ENCODE measurements at places on chromosomes 5 and 9.

DNA sequence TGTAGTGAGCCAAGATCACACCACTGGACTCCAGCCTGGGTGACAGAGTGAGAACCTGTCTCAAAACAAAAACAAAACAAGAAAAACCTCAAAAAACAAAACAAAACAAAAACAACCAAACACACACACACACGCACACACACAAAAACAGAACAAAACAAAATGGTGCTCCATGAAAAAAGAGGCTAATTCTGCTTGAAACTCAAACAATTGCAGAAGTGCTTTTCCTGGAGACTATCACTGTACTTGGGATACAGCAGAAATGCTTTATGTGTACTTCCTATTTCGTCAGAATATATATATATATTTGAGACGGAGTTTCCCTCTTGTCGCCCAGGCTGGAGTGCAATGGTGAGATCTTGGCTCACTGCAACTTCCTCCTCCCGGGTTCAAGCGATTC is 49.9 kb upstream of the HSPA9 start:
- DNase-seq = no peak

DNA sequence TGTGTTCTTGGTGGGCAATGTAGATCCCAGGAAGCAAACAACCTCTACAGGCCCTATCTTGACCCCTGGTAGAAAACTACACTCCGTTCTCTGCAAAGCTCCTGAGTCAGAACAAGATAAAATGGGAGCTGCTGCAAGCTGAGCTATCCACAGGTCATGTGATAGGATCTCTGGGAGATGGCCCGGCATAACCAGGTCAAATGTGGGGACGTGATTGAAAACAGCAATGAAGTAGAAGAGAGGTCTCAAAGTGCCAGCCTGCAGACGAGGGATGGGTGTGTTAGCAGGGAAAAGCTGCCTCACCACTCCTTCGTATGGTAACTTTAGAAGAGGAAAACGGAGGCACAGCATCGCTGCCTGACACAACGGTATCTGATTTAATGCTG is 25.0 kb downstream of the NRG2 start:
- no peak for DNase-seq

DNA sequence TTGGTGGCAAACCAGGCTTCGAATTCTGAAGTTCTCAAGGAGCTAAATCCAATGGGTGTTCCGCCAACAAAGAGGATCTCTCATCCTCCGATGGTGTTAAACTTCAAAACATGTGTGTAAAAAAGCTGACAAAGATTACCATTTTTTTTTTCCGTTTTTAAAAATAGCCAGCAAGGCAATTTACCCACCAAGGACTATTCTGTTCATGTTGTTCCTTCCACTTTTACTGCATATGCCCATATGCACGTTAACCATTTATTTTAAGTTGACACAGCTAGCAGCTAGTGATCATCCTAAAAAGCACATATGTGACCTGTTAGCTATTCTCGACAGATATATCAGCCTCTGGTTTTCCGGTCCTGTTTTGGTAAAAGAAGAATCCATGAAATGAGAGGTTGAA is 326.7 kb downstream of the PLK2 start:
- no peak for DNase-seq

DNA sequence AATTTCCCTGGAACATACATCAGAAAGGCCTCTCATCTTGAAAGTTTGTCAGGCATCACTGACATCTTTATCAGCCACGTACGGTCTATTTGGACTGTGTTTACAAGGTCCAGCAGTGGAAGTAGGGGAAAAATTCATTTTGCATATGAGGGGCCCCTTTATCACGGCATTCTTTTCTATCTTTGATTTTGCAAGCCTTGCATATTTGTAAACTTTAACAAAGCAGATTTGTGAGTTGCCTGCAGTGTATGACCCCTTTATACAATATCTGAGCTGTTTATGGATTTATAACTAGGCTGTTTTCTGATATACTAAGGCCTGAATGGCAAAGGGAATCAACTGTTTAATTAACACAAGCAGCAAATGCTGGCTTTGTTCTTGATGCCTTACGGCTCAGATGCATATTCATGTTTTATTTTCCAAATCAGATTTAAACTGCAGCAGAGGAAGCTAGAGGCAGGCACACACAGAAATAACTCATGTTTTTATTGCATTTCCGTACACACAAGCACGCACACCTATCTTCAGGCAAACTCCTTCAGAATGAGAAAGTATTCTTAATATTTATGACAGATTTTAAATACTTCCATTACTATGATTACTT is 61.1 kb downstream of the CD180 start:
- DNase-seq = no peak

DNA sequence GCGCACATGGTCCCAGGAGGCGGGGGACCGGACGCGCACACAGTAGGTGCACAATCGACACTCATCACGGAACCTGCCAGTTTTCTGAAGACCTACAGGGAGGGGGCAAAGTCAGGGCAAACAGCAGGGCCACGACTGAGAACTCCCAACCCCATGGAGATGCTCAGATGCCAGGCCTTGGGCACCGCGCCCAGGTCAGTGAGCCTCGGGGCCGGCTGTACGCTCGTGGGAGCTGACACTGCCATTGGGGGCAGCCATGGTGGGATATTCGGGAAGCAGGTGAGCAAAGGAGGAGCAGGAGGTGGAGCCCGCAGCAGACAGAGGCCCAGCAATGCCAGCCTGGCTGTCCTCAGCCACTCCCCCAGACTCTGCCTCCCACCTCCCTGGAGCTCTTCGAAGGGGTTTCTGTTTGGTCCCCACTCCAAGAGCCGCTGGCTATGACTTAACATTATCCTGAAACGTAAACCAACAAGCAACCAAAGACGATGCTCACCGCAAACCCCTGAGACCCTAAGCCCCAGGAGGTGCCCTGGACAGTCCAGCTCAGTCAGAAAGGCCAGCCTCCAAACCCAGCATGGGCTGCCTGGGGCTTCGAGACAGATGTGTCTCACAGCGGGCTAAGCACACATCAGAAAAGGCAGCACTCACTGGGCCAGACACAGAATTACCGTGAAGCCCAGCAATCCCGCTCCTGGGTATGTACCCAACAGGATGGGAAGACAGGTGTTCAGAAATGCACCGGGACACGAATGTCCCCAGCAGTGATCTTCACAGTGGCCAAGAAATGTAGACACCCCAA is 78.4 kb downstream of the VAV2 start:
- DNase-seq = no peak

DNA sequence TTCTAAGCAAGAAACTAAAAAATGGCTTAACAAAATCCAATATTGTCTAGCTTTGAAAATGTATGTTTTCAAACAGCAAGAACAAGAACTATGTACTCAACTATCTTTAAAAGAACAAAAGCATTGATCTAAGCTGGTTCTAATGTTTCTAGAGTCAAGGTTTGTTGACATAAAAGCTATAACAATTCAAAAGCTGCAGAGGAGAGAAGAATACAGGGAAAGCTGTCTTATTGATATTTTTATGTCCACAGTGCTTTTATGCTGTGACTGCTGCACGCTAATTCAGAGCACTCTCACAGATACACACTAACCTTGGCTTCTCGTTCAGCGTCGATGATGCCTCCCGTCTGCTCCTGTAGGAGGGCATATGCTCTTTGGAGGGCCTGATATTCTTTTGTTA is 129.5 kb upstream of the DPYSL3 start:
- no peak for DNase-seq

DNA sequence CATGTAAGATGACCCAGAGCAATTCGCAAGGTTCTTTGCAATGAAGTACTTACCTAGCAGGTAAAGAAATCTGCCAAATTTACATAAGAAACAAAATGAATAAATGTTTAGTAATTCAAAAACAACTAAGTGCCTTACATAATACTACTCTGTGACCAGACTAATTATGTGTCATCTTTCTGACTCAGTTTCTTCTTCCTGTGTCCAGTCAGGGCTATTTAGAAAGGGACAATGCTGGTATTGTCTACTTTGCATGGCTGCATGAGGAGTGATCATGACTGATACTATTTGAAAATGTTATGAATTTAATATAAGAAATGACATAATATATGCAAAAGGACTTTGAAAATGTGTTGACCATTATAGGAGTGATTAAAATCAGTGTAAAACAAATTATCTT is 210.0 kb downstream of the TMEM161B start:
- no peak for DNase-seq

- DNase-seq = no peak
These were observed 45.2 kb downstream of the GCNT4 start for GRCh38 chr5:75006865-75007822.

GRCh38 chr5:95858023-95858461 is 35.5 kb upstream of the GLRX start:
- no peak for DNase-seq

- DNase-seq = no peak
These were observed 257.7 kb downstream of the EPB41L4A start for GRCh38 chr5:112161392-112161748.

- no peak for DNase-seq
These were observed 110.9 kb downstream of the NTRK2 start for GRCh38 chr9:84780385-84780784.

- no peak for DNase-seq
These were observed 228.8 kb downstream of the SMARCA2 start for GRCh38 chr9:2243666-2244555.

GRCh38 chr9:86605303-86605702 is 251.1 kb upstream of the TUT7 start:
- DNase-seq = no peak

- no peak for DNase-seq
These were observed 313.6 kb downstream of the HCN1 start for GRCh38 chr5:45382583-45382982.

- no peak for DNase-seq
These were observed 174.7 kb upstream of the PPP1R26 start for GRCh38 chr9:135304886-135305285.

DNA sequence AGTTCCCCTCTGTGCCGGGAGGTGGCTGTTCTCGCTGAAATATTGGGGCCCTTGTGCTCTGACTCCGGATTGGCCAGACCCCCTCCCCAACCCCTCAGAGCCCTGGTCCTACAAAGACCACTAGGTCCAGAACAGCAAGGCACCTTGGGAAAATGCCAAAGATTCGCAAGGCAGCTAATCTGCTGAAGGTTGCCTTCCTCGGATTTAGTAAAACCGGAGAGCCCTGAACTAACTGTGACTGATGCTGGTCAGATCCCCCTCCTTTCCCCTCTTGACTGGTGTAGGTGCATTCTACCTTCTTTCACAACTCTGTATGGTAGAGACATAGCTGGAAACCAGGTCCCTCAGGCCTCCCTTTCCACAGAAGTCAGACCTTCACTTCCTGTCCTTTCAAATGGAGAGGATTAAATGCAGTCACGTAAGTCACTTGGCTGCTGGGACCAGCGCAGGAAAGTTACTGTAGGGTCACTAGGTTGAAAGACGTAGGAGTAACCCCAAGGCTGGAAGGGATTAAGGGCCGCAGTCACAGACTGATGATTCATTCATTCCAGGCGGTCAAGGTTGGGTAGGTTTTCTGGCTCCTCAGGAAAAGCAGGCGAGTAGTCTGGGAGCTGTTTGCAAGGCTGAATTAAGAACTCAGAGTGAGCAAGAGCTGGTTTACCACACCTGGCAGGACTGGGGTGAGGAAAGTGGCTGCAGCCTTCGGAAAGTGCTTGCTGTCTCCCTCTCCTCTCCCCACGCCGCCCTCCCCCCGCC is 5.3 kb downstream of the BARX1 start:
- no peak for DNase-seq

GRCh38 chr5:132059696-132060500 is 557 bp upstream of the IL3 start:
- DNase-seq = no peak

DNA sequence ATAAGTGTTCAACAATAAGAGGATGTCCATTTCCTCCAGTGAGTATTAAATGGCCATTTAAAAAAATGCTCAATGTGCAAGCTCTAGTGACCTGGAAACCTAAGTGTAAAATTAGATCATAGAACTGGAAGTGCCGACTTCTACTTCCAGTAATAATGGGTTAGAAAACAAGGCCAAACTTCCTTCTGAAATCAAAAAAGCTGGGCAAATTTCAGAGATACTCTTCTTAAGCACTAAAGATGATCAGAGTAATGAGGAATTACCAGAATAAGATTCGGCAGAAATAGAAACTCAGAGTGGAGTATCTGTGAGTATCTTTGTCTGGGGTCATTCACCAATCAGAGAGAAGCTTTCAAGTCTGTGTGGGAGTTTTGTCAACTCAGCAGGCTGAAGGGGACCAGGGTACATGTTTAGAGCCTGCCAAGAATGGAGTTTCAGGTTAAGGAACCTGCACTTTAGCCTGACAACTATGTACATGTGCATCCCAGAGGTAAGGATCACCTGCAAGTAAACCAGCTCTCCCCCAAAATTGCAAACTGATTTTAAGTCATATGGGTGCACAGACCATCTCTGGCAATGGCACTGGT is 17.1 kb downstream of the FCN2 start:
- no peak for DNase-seq

- DNase-seq = no peak
These were observed 130.0 kb upstream of the CDKN2B start for GRCh38 chr9:22138956-22139660.

DNA sequence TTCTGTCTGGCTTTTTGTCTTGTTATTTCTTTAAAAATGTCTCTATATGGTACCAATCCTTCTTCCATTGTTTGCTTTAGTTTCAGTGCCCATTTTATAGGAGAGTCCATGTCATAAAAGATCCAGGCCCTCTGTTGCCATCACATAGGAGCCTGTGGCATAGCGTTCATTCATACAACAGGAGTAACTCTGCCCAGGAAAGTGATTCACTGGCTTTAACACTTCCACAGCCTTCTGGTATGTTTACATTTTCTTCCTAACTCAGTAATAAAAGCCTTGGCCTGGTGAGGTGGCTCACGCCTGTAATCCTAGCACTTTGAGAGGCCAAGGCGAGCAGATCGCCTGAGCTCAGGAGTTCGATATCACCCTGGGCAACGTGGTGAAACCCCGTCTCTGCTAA is 519.3 kb upstream of the PTGER4 start:
- DNase-seq = no peak

- no peak for DNase-seq
These were observed 461.7 kb downstream of the CHSY3 start for GRCh38 chr5:130365956-130366355.

DNA sequence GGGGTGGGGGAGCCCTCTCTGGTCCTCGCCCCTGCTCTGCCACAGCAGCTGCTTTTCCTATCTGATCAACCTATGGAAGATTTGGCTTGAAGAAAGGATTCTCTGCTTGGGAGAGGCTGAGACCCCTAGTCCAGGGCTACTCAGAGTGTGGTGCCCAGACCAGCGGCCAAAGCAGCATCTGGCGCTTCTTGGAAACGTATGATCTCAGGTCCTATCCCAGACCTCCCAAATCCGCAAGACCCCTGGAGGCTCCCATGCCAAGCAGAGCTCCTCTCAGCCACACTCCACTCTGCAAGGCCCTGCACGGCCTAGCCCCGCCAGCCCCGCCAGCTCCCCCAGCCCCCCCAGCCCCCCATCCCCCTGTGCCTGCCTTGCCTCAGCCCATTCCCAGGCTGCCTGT is 181.7 kb downstream of the GAPVD1 start:
- DNase-seq = no peak

GRCh38 chr9:38482918-38483592 is 58.8 kb upstream of the IGFBPL1 start:
- DNase-seq = no peak

DNA sequence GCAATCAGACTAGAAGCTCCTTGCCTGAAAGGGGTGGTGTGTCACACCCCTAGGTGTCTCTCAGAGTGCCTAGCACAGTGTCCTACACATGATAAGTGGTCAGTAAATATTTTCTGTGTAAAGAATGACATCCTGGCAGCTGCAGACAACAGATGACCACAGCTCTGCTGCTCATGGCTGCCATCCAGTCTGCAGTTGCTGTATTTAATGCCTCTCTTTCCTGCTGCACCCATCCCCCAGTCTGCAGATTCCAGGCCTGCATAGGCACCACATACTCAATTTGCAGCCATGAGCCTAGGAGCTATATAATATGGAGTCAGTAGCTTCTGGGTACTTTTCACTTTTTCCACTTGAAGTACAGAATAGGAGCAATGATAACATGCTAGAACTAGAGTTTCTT is 94.9 kb upstream of the NR4A3 start:
- no peak for DNase-seq
